ENCODE measurements at places on chromosomes 12 and 14. TPM values are rescaled to one million over a fixed set of nuclear protein-coding genes. Genes with fewer than 3 reads are reported as not detected.

RIMBP2 gene
- polyA plus RNA-seq = 1.3 TPM

GRCh38 chr12:74193191-74193590 is 344.4 kb upstream of the ATXN7L3B start:
- DNase-seq = no peak

- no peak for DNase-seq
These were observed 62.4 kb downstream of the UBR7 start for GRCh38 chr14:93269341-93270068.

DNA sequence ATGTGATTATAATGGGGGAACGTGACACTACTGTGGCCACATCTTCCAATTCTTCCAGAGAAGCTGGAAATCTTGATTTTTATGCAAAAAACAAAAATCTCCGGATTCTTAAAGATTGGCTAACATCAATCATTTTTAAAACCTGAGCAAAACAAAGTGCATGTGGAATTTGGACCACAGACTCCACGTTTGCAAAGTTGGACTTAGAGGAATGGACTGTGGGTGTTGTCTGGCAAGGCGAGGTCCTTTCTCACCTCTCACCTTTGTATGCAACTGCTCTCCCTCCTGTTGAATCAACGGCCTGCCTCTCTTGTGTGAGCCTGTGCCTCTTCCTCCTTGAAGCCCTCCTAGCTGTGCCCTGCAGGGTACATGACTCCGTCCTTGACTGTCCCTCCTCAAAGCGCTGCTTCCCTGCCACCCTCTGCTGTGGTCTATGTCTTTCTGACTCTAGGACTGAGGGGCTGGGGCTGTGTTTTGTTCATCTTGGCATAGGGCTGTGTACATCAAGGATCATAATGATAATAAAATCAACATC is 122.4 kb downstream of the PHETA1 start:
- DNase-seq = no peak
